ENCODE measurements at places on chromosomes 6 and 20.

DNA sequence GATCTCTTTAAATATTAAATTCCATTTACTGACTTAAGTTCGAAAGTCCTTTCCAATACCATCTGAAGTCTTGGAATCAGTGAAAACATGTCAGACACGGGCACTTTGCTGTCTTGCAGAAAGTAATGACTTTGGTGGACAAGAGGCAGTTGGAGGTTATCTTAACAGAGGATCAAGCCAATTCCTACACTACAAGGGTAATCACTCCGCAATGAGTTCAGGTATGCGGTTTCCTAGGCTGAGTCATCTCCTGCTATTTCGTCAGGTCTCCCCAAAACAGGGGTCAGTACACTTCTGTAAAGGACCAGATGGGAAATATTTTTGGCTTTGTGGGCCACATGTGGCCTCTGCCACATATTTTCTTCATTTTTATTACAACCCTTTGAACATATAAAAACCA lies 656.6 kb downstream of the KIF16B start:
- DNase-seq, result no peak

GRCh38 chr6:151389618-151390275 lies 1.6 kb downstream of the ZBTB2 start:
- DNase-seq, result no peak

DNA sequence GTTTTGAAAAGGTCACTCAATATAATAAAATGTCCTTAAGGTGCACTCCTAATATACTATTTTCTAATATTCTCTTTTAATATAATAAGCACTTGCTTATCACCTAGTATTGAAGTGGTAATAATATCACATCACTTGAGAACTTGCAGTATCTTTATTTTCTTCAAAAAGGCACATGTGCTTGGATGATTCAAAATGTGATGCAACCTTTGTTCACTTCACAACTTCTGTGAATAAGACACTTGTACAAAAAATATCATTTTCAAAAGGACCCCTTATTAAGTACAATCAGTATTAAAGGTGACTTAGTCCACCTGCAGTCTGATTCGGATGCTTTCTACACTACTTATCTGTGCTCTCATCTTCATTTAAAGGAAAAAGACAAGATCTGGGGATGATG lies 3.4 kb downstream of the PRELID3B start:
- DNase-seq, result no peak

- no peak for DNase-seq
These were observed 34.3 kb downstream of the COL12A1 start for GRCh38 chr6:75171567-75171966.

GRCh38 chr20:62230276-62230675 lies 8.0 kb upstream of the OSBPL2 start:
- DNase-seq, result no peak

- DNase-seq, result no peak
These were observed 32.4 kb upstream of the RPP40 start for GRCh38 chr6:5036269-5036668.

DNA sequence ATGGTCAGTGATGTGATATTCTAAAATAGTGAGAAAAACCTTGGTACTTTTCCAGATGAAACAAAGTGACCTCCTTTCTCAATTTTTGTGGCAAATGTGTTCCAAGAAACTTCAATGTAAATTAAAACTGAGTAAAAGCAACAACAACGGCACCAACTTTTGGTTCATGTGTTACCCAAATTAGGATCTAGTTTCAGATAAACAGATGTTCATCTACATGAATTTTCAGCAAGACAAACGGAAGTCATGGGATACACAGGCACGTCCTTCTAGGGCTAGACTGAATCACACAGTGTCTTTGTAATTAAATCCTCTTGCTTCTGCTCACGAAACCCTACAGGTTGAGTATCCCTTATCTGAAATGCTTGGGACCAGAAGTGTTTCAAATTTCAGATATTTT lies 915.2 kb downstream of the TFAP2A start:
- DNase-seq, result no peak

DNA sequence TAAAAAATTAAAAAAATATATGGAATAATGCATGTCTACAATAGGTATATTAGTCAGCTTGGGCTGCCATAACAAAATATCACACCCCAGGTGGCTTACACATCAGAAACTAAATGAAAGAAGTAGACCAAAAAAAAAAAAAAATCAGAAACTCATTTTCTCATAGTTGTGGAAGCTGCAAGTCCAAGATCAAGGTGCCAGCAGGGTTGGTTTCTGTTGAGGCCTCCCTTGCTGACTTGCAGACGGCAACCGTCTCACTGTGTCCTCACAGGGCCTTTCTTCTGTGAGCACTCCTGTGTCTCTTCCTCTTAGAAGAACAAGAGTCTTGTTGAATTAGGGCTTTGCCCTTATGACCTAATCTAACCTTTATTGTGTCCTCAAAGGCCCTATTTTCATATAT lies 11.4 kb upstream of the GDAP1L1 start:
- DNase-seq, result no peak

DNA sequence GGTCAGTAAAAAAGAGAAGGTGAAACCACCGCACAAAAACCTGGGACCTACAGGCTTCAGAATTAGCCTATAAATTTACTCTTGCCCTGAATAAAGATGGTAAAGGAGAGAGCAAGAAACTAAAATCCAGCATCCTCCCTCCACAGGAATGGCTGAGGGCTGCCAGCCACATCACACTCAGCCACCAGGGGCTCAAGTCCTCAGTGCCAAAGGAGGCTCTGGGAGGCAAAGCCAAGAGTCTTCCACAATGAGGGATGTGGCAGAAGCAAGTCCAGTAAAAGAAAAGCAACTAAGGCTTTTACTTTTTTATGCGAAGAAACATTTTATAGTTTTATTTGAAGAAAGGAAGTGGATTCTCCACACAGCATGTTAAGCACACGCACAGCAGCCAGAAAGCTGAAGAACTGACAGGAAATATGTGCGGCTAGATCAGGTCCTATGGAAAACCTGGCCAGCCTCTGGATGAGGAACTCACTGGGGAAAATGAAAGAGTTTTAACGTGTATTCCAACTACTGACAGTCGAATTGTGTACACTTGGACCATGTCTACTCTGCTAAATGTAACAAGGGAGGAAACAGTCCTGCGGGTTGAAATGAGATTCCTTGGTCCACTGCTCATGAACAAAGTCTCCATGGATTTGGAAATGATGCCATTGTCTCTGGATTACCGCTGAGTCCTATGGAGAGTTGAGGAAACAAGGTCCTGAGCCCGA lies 219.4 kb upstream of the SSTR4 start:
- DNase-seq, result no peak

- DNase-seq, result no peak
These were observed 53.0 kb downstream of the TAF4 start for GRCh38 chr20:62012631-62013030.

GRCh38 chr6:2913621-2914317 lies 10.7 kb upstream of the SERPINB9 start:
- no peak for DNase-seq

- no peak for DNase-seq
These were observed 24.2 kb downstream of the SGK1 start for GRCh38 chr6:134293659-134294161.

DNA sequence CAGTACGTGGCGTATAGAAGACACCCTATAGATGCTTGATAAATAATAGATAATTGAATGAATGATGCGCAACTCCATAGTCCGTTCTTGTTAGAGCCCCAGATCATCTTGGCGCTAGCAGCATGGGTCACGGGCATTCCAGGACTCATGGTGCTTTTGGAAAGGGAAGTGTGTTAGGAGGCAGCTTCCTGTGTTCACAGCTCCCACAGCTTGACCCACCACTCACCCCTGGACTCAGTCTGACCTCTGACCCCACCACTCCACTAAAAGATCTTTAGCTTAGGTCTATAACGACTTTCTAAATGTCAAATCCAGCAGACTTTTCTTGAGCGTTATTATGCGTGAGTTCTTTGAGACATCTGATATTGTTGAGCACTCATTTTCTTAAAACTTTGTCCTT lies 35.8 kb upstream of the KIF16B start:
- no peak for DNase-seq

- no peak for DNase-seq
These were observed 15.5 kb downstream of the STX11 start for GRCh38 chr6:144165784-144166183.

DNA sequence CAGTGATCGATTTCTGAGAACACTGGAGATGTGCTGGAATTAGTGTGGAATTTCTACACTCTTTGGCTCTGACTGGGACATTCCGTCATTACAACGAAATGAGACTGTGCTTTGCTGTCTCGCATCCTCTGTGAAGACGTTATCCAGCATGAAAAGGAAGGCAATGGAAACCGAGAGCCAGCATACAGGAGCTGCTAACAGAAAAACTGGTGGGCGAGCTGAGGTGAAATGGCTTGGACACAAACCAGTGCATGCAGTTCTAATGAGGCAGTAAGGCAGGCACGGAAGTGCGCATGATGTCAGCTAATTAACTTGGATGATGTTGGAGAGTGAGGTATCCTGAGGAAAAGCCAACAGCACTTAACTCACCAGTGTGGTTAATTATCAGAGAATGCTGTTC lies 202.8 kb upstream of the AGPAT4 start:
- no peak for DNase-seq

DNA sequence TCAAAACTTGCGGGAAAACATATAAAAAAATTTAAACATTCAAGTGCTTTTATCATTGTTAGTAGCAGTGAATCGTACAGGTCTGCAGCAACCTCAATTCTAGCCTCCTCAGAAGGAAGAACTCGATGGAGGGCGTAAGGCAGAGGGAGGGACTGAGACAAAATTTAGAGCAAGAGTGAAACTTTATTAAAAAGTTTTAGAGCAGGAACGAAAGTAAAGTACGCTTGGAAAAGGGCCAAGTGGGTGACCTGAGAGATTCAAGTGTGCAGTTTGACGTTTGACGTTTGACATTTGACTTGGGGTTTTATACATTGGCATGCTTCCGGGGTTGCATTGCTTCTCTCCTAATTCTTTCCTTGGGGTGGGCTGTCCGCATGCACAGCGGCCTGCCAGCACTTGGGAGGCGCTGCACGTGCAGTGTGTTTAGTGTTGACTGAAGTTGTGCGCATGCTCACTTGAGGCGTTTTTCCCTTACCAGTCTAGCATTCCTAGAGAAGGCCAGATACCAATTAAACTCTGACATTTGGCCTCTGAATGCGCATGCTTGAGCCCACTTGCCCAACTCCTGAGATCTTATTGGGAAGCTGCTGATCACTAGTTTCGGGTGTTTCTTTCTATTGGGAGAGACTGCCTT lies 82.6 kb downstream of the TBX18 start:
- no peak for DNase-seq

DNA sequence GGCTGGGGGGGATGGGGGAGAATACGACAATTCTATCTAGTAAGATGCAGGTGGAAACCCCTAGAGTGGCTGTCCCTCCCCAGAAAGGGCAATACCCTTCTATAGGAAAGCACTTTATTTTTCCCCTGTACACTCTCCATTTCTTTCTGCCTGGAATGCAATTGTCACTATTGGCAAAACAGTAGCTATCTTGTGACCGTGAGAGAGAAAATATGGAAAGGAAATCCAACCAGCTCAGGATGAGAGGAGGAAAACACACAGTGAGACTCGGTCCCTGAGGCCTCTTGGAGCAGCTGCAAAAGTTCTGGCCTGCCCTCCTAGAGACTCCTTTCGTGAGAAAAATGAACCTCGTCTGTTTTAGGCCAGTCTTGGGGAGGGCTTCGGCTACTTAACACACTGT lies 43.4 kb downstream of the FAM50B start:
- no peak for DNase-seq

DNA sequence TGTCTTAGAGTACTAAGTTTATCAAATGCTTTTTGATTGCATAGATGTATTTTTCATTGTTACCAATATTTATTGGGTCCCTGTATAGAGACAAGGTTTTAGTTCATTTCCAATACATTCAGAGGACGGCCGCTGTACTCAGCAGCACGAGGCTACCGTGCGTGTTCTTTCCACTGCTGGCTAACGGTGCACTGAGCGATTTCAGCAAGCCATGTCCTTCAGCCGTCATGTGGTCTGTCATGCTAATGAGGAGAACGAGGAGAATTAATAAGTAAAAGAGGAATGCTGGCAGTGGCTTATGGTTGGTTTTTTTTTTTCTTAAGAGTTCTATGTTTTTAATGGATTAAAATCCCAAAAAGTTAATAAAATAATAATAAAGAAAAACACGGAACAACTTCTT lies 253.6 kb downstream of the ARID1B start:
- DNase-seq, result no peak

DNA sequence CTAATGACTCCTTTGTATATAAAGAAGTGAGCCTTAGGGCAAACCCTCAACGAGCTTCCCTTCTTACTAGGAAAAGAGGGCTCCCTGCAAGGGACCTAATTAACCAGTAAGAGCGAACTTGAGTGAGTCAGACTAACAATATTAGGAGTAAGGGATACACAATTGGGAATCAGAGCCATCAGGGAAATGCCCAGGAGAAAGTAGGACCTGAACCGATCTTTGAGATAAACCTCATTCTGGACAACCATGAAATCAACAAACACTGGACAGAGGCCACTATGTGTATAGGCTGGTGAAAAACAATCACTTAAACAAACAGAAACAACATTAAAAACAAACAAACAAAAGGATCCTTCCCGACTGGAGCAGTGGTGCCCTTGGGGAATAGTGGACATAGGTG lies 120.8 kb downstream of the EDN1 start:
- DNase-seq, result no peak

GRCh38 chr20:35293303-35294292 lies 1.4 kb upstream of the FAM83C start:
- DNase-seq, result no peak

- no peak for DNase-seq
These were observed 224.5 kb downstream of the PREX1 start for GRCh38 chr20:48603116-48603818.

- no peak for DNase-seq
These were observed 4.4 kb upstream of the LAMA4 start for GRCh38 chr6:112258642-112259336.

DNA sequence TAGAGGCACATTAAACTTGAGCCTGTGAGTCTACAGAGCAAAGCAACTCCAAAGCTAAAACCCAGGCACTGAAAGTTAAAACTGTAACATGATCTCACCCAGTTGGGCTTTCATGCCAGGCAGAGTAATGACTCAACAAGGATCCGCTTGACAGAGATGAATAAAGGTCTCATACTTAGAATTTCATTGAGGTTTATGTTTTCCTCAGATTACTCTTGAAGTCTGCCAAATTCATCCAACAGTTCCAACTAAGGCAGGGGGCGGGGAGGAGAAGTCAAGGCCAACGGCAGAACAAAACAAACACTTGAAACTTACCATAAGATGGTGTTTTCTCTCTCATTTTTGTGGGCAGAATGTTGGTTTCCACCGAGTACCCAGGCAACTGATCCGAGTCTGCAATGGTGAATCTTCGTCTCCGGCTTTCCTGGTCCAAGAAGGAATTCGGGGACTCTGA lies 54.0 kb upstream of the IPCEF1 start:
- DNase-seq, result no peak

DNA sequence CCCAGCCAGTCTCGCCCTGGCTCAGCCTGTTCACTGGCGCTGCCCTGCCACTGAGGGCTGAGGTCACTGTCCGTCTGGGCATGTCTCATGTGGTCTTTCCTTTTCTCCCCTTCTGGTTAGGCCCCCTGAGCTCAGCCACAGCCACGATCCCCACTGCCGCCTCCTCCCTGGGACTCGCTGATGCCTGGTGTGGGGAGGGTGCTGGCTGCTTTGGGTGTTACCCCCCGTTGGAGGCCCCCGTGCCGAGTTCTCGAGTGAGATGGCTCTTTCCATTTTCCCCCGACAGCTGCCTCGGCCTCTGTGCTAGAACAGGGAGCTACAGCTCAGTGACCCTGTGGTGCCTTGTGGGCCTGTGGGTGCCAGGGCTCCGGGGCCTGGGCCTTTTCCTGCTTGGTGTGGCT lies 14.9 kb upstream of the TCFL5 start:
- DNase-seq, result no peak

- DNase-seq, result no peak
These were observed 391.2 kb upstream of the MAP3K7 start for GRCh38 chr6:90978046-90978445.

GRCh38 chr6:110520992-110521543 lies 44.7 kb upstream of the SLC22A16 start:
- no peak for DNase-seq

Measured in activated T-helper 1 cell treated with Interleukin-2 at 50 U/mL for 16 hours (primary cell).